ENCODE measurements at places on chromosomes 4 and X. TPM values are rescaled to one million over a fixed set of nuclear protein-coding genes. Genes with fewer than 3 reads are reported as not detected.

SSX2 gene
- not detected for total RNA-seq

DNA sequence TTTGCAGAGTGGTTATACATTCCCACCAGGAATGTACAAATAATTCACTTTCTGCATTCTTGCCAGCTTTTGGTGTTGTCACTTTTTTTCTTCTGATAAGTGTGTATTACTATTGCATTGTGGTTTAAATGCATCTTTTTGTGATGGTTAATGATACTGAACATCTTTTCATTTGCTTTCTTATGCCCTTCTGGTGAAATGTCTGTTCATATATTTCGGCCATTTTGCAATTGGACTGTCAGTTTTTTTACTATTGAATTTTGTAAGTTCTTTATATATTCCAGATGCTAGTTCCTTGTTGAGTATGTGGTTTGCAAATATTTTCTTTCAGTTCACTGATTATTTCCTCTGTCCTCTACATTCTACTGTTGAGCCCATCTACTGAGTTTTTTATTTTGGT lies 19.4 kb upstream of the BMP2K start:
- no peak for DNase-seq

- no peak for DNase-seq
These were observed 381.8 kb downstream of the PPP1R2C start for GRCh38 chrX:42396136-42396535.

DNA sequence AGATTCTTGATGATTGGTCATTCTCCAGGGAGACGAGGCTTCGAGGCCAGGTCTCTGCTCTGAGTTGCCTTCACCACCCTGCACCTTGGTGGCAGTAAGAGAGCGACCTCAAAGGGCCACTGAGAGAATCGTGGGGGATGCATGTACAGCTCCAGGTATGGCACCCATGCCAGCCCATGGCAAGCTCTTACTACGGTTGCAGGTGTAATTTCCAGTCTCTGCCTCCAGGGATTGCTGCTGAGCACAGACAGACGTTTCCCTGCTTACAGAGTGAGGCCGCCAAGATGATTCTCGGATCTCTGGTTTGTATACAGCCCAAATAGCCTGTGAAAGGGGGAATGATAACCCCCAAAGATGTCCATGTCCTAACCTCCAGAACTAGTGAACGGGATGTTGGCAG lies 16.3 kb upstream of the DRD5 start:
- DNase-seq = no peak

DNA sequence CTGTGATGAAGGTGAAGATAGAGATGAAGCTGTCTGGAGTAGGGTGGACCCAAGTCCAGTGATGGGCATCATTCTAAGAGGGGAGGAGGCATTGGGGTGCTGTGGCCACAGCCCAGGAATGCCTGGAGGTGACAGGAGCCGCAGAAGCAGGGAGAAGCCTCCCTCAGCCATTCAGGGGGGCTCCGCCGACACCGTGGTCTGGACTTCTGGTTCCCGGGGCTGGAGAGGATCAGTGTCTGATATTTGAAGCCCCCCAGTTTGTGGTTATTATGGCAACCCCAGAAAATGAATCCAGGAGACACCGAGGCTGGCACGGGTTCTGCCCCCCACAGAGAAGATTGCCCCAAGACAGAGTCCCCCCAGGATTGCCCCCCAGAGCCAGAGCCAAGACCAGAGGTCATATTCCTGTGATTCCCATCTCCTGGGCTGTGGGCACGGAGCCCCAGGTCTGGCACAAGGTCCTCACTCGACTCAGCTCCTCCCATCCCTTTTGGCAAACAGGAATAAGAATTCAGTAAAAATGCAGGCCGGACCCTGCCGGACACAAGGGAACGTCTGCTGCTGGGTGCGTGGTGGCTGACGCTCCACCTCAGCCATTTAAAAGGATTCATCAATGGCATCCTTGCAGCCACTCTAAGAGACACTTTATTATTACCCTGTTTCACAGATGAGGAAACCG lies 116.6 kb downstream of the CPZ start:
- DNase-seq = no peak

- DNase-seq = no peak
These were observed 96.7 kb downstream of the IL1RAPL2 start for GRCh38 chrX:104662694-104663093.

GRCh38 chr4:99389606-99390005 lies 37.1 kb upstream of the ADH1C start:
- no peak for DNase-seq

DNA sequence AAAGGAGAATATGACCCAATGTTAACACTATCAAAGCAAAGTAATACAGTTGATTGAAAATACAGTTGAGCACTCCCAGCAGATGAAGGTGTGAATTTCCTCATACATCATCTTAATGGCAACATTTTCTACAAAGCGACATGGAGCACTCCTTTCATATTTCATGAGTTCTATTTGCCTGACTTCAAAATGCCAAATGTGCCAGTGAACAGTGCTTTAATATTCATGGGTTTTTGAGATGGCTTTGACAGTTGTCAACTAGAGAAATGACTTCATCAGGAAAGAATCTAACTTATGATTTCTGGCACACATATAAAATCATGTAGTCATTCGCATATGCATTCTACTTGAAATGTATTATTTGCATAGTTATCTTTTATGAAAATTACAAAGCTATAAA lies 222.4 kb downstream of the GALNTL6 start:
- DNase-seq = no peak

- no peak for DNase-seq
These were observed 33.3 kb downstream of the REST start for GRCh38 chr4:56940971-56941370.

DNA sequence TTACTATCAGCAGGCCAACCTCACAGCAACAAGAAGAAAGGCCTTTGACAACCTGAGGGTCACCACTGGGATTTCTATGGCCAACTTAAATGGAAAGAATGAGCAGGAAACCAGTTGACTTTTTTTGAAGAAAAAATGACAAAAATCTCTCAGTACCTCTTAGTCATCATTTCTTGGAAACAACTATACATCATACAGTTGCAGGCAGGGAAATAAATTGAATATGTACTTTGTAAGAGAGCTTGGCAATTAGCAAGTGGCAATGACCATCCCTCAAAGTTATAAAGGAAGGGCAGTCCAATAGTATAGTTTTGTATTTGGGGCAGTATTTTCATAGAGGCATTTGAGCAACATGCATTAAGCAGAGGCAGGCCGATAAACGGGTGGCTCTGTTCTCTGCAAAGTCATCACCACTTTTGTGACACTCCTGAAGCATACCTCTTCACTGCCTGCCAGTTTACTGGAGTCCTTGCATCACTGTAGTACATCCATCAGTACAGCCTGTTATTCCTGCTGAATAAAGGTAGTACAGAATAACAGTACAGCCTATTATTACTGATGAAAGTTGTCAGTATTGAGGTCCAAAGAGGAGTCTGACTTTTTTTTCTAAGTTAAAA lies 83.3 kb upstream of the AMELX start:
- DNase-seq = no peak

ARMCX4 gene
- 1.3 TPM for total RNA-seq

GRCh38 chr4:673349-674091 lies 556 bp downstream of the ATP5ME start:
- DNase-seq = peak; percentile 31

GRCh38 chr4:163587867-163588266 lies 93.4 kb downstream of the TMA16 start:
- DNase-seq = no peak

DNA sequence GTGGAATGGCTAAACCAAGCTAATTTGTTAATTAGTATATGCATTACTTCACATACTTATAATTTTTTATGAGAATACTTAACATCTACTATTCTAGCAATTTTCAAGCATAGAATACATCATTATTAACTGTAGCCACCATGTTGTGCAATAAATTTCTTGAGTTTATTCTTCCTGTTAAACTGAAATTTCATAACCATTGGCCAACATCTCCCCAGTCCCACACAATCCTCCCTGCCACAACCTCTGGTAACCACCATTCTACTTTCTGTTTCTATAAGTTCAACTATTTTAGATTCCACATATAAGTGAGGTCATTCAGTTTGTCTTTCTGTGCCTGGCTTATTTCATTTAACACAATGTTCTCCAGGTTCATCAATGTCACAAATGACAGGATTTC lies 208.5 kb downstream of the PPP4R3C start:
- DNase-seq = no peak

CDKL2 gene
- total RNA-seq = 1.00 TPM

- no peak for DNase-seq
These were observed 28.6 kb upstream of the UTP14A start for GRCh38 chrX:129877401-129877800.

DNA sequence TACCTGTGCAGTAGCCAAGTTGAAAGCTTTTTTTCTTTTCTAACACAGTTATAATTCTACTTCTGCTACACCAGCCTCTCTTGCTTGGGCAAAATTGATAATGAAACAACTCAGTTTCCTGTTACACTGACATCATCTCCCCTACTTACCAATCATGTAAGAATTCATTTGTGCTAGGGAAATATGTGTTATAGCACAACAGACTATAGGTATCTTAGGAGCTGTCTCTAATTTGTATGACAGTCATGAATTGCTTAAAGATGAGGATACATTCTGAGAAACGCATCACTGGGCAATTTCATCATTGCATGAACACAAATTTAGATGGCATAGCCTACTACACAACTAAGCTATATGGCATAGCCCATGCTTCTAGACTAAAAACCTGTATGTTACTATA lies 246.3 kb upstream of the ANKRD50 start:
- no peak for DNase-seq

MECP2 gene
- 64.2 TPM for total RNA-seq

- DNase-seq = no peak
These were observed 12.5 kb downstream of the IGFBP7 start for GRCh38 chr4:57097711-57098110.

GRCh38 chrX:79412972-79413371 lies 45.8 kb upstream of the ITM2A start:
- DNase-seq = peak; percentile 10

PLK4 gene
- 61.4 TPM for total RNA-seq

- DNase-seq = no peak
These were observed 5.1 kb downstream of the EFNB1 start for GRCh38 chrX:68833855-68834331.

GRCh38 chr4:152436384-152436783 lies 99.5 kb downstream of the FBXW7 start:
- DNase-seq = no peak

DNA sequence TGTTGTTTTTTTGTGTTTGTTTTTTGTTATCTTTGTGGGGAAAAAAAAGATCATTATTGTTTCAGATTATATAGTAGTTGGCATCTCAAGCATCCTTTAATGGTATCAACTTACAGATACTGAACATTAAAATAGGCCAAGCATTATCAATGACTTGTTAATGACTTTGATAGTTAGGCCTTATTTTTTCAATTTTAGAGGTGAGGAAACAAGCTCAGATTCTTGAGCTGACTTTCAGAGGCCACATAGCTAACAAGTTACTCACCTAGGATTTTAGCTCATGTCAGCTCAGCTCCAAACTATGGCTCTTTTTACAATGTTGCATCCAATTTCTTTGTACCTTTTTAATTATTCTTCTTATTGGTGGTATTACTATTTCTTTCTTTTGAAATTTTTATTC lies 471 bp upstream of the PLAC8 start:
- no peak for DNase-seq

DNA sequence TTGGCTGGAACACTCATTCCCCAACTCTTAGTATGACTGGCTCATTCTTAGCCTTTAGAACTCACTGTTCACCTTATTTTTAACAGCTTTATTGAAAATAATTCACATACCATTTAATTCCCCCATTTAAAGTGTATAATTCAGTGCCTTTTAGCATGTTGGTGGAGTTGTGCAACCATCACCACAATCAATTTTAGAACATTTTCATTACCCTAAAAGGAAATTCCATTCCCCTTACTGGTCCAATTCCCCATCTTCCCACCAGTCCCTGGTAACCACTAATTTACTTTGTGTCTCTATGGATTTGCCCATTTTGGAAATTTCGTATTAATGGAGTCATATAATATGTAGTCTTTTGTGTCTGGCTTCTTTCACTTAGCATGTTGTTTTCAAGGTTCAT lies 19.7 kb downstream of the NHSL2 start:
- DNase-seq = no peak

GRCh38 chr4:16418814-16419213 lies 192.5 kb upstream of the TAPT1 start:
- DNase-seq = no peak

DNA sequence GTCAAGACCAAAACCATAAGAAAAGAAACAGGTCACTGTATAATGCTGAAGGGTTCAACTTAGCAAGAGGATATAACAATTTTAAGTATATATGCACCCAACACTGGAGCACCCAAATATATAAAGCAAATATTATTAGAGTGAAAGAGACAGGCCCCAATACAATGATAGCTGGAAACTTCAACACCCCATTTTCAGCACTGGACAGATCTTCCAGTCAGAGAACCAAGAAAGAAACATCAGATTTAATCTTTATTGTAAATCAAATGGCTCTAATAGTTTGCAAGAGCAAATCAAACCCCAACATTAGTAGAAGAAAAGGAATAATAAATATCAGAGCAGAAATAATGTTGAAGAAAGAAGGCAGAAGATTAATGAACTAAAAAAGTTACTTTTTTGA lies 36.2 kb downstream of the MAGED4 start:
- no peak for DNase-seq

TRIM75 gene
- total RNA-seq = not detected

- DNase-seq = peak; percentile 32
These were observed 4.3 kb upstream of the SHROOM3 start for GRCh38 chr4:76430519-76431388.

GRCh38 chrX:44675362-44676024 lies 132.8 kb upstream of the FUNDC1 start:
- DNase-seq = no peak

- no peak for DNase-seq
These were observed 348.0 kb upstream of the POU3F4 start for GRCh38 chrX:83160096-83160495.

CXCL13 gene
- total RNA-seq = not detected

DNA sequence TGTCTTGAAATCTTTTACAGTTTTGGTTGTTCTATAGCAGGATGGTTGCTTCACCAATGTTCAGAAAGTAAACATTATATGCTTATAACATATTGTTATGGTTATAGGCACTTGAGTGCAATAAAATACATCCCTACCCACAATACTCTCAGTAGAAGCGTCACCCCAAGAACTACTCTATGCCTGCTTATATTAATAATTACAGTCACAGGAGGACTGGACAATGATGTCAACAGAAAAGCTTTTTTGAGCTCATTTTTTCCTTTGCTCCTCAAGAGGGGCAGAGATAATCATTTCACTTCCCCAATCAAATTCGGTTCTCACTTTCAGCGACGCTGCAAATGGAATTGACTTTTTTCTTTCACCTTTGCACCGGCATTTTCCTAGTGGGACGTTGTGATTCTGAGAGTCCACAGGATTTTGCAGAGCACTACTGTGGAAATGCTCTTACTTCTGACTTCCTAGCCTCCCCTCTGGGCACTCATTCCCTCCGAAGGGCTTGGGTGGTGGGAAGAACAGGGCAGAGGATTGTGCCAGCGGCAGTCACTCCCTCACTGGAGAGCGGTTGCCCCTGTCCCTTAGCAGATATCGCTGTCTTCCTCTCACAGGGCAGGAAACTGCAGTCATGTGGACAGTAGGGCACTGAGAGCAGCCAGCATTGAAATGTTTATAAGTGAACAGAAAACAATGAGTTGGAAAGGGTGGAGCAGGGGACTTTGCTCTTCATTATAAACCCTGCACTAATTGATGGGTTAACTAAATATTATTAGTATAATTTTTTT lies 24.9 kb upstream of the SGMS2 start:
- DNase-seq = no peak
